Osteocyte (in vitro differentiated cells): ENCODE measurements at places on chromosomes 3 and 15. TPM values are rescaled to one million over a fixed set of nuclear protein-coding genes. Genes with fewer than 3 reads are reported as not detected.

GRCh38 chr15:74257623-74258022, 21.5 kb downstream of the CCDC33 start:
- no peak for DNase-seq

DNA sequence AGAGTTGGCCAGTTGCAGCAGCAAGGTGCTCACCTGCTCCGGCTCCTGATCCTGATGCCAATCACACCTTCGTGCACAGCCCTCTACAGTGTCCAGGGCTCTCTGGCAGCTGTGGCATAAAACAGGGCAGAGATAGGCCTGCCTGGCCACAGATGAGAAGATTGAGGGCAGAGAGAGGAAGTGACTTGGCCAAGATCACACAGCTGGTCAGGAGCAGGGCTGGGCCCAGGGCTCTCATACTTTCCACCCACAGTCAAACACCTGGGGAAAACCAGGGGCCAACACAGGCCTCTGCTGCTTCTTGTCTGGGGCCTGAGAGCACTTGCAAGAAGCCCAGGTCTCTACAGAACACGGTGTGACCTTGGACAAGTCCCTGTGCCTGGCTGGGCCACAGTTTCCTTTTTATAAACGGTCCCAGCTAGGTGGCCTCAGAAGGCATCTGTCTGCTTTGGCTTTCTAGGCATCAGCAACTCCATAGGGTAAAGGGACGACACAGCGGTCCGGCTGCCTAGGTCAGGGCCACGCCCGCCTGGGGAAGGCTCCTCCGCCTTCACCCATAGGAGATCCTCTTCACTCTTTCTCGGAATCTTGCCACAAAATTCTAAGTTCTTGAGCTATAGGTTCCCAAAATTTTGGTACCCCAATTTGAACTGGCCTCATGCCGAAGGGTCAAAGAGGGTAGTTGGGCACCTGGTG, 3.1 kb downstream of the ATP2B2 start:
- DNase-seq, result no peak

- DNase-seq, result no peak
These were observed 16.9 kb downstream of the DHX36 start for GRCh38 chr3:154307363-154307762.

- no peak for DNase-seq
These were observed 29.2 kb upstream of the OR5K1 start for GRCh38 chr3:98433764-98434163.

GRCh38 chr3:188901671-188902287, 270.0 kb upstream of the TPRG1 start:
- no peak for DNase-seq

DNA sequence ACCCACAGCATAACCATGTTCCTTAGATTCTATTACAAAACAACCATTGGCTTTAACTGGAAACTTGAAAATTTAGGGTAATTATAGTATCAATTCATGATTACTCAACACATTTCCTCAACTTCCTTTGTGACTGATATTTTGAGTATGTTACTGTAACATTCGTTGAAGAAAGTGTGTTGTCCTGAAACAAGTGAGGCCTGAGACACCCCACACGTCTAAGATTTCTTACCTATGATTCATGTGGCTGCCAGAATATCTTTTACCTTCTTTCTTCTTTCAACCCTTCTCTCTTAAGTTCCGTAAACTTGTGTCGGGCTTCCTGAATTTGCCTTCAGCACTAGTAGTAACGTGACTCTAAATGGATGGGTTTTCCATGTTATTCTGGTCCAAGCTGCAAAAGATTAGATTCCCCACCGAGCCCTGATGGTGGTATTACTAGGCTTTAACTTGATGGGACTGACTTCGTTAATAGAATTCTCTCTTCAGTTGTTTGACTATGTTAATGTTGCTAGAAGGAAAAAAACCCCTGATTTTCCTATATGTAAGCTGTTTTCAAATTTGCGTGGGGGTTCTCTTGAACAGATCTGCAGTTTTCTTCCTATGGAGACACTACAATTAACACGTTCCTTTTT, 296.0 kb upstream of the ICE2 start:
- DNase-seq, result peak; percentile 13

DNA sequence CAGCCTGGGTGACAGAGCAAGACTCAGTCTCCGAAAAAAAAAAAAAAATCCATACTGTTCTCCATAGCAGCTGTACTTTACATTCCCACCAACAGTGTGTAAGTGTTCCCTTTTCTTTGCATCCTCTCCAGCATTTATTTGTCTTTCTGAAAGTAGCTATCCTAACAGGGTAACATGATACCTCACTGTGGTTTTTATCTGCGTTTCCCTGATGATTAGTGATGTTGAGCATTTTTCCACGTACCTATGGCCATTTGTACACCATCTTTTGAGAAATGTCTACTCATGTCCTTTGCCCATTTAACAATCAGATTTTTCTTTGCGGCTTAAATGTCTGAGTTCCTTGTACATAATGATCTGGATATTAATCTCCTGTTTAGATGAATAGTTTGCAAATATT, 119.3 kb downstream of the RFX7 start:
- DNase-seq, result no peak

DNA sequence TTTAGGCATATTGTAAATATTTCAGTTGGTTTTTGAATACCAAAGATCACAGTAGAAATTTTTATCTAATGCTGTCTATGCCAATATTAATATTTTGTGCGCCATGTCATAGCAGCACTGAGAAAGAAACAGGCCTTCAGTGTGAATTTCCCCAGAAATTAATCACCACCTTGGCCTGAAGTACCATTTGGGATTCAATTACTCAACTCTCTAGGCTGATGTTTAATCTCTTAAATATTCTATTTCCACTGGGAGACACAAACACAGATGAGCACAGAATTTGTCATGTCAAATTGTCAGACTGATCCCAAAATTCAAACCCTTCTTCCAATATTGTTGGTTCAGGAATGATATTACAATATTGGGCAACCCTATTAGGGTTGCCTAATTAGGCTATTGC, 509.3 kb downstream of the ROBO1 start:
- no peak for DNase-seq

- no peak for DNase-seq
These were observed 690.2 kb upstream of the DPPA4 start for GRCh38 chr3:110027446-110028080.

- DNase-seq, result no peak
These were observed 154.4 kb upstream of the HES1 start for GRCh38 chr3:193981504-193981903.

- DNase-seq, result no peak
These were observed 171.7 kb upstream of the CRBN start for GRCh38 chr3:3351226-3351625.

DNA sequence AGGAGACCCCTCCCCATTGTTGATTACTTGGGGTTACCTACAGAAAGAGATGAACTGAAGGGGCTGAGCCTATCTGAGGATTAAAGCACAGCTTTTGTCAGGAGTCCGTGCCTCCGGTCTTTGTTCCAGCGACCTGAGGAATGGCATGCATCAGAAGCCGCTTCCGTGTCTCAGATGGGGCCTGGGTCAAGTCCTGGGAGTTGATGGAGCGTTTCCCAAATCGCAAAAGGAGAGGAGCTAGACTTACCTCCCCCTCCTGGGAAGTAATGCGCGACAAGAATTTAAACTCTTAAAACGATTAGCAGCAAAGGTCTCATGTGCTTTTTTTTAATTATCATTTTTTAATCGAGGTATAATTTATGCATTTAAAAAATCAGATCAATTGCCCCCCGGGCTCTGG, 983 bp upstream of the ALDH1A3 start:
- DNase-seq, result no peak

ACP3 gene
- not detected in 2 replicates for total RNA-seq

C3orf49 gene
- total RNA-seq, result not detected in 2 replicates

PLXNB1 gene
- 76.7 and 88.2 TPM in 2 replicates for total RNA-seq

MESP1 gene
- 2.1 and 2.2 TPM in 2 replicates for total RNA-seq
